ENCODE measurements at places on chromosomes 4 and X. TPM values are rescaled to one million over a fixed set of nuclear protein-coding genes. Genes with fewer than 3 reads are reported as not detected.
A peak's percentile ranks its signal among the peaks of the same experiment; 100 is the strongest.

HELT gene
- total RNA-seq: 0.97 TPM

- DNase-seq: no peak
- H3K27me3 ChIP-seq: no peaks in the 10 kb centered on the region
- no peaks in the 10 kb centered on the region for H3K36me3 ChIP-seq
- no peak overlapping the region for H3K27ac ChIP-seq
These were observed 305.4 kb downstream of the MAPK10 start for GRCh38 chr4:86054286-86055032.

DNA sequence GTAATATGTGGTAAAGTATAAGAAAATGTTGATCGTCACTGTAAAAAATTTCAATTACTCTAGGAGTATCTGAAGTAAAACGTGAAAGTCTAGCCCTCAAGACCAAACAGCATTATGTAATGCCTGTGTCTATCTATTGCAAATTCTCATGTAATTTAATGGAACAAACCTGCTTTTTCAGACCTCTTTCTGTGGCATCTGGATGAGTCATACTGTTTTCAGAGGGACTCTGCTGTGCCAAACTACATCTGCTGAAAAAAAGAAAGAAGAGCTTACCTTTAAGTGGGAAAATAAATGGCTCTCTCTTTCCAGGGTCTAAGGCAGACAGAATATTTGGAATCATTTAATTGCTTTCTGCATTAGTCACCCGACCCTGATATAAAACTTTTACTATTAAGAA lies 89.8 kb upstream of the ARMCX2 start:
- H3K27ac ChIP-seq: no peak overlapping the region
- no peak overlapping the region for H3K4me3 ChIP-seq
- no peaks in the 10 kb centered on the region for H3K27me3 ChIP-seq
- no peaks in the 10 kb centered on the region for H3K4me1 ChIP-seq
- no peak for DNase-seq

GRCh38 chrX:153414856-153415510 lies 3.7 kb downstream of the ZFP92 start:
- no peaks in the 10 kb centered on the region for H3K36me3 ChIP-seq
- DNase-seq: peak; percentile 47
- peaks cover 10% of the 10 kb centered on the region for H3K4me1 ChIP-seq
- no peaks in the 10 kb centered on the region for H3K27me3 ChIP-seq

DNA sequence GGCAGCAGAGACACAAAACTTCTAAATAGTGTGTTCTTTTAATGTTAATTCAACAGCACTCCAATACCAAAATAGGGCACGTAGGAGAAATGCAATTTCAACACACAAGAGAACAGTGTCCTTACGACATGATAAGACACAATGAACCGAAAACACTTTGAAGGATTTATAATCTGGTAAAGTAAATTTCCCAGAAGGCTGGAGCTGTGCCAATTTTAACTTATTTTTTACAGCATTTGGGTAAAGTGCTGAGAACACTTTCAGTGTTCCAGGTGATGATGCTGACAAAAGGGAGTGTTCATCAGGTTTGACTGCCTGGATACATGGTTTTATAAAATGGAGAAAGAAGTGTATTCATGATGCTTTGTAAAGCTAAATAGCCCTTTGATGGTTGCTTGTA lies 76.5 kb downstream of the MAPK10 start:
- no peaks in the 10 kb centered on the region for H3K4me1 ChIP-seq
- no peaks in the 10 kb centered on the region for H3K27me3 ChIP-seq
- no peak overlapping the region for H3K4me3 ChIP-seq

DNA sequence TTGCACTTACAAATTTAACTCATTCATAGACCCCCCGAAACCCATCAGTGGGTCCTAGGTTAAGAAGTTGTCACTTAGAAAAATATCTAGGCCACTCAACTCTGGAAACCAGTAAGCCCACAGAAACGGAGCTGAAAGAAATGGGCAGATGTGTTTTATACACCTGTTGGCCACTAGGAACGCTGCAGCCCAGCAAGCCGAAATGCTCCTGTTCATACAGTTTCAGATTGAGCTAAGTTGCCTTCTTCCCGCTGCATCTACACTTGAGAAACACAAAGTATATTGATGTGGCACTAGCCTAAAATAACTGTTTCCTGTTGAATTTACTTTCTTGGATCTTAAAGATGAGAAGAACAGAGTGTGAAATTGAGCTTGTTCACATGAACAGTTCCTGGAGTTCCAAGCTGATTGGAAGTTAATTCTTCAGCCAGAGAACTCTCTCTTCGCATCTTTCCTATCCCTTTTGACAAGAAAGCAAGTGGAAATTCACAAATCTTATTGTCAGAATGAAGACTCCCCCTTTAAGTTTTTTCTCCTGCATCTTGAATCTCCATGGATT lies 174.1 kb downstream of the RBMX2 start:
- H3K4me1 ChIP-seq: no peaks in the 10 kb centered on the region
- no peak overlapping the region for H3K27ac ChIP-seq
- peak; percentile 41 for DNase-seq
- H3K36me3 ChIP-seq: no peaks in the 10 kb centered on the region
- no peaks in the 10 kb centered on the region for H3K27me3 ChIP-seq
- no peak overlapping the region for H3K4me3 ChIP-seq

GRCh38 chr4:180054291-180054690 lies 2188.9 kb upstream of the TENM3 start:
- DNase-seq: no peak
- peaks cover 33% of the 10 kb centered on the region for H3K27me3 ChIP-seq
- H3K27ac ChIP-seq: no peak overlapping the region
- H3K4me1 ChIP-seq: peaks cover 10% of the 10 kb centered on the region
- H3K4me3 ChIP-seq: no peak overlapping the region

- no peak for DNase-seq
- peaks cover 22% of the 10 kb centered on the region for H3K4me1 ChIP-seq
- no peak overlapping the region for H3K27ac ChIP-seq
- H3K27me3 ChIP-seq: no peaks in the 10 kb centered on the region
- H3K4me3 ChIP-seq: no peak overlapping the region
These were observed 26.7 kb upstream of the GUCY1A1 start for GRCh38 chr4:155639704-155640523.

GRCh38 chrX:18210470-18210869 lies 10.2 kb downstream of the BEND2 start:
- no peaks in the 10 kb centered on the region for H3K4me1 ChIP-seq
- H3K36me3 ChIP-seq: no peaks in the 10 kb centered on the region
- H3K4me3 ChIP-seq: no peak overlapping the region
- no peak overlapping the region for H3K27ac ChIP-seq
- no peak for DNase-seq
